ENCODE measurements at places on chromosomes 16 and 17.

- DNase-seq: no peak
Observed at GRCh38 chr17:77353684-77354419, 213.1 kb downstream of the SEC14L1 start.

GRCh38 chr17:17443173-17443572 is 33.6 kb upstream of the MED9 start:
- no peak for DNase-seq

DNA sequence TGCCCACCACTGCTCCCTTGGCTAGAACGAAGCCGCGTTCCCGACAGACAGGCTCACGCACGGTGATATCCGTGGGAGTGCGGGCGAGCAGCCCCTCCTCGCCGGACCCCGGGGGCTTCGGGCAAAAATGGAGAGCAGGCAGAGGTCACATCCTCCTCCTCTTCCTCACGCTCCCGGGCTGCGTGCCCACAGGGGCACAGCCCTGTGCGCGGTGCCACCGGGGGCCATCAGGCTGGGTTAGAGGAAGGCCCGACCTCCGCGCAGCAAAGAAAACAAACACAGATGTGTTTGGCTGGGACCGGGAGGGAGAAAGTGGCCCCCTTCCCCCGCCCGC is 519 bp upstream of the NTN1 start:
- DNase-seq: no peak

DNA sequence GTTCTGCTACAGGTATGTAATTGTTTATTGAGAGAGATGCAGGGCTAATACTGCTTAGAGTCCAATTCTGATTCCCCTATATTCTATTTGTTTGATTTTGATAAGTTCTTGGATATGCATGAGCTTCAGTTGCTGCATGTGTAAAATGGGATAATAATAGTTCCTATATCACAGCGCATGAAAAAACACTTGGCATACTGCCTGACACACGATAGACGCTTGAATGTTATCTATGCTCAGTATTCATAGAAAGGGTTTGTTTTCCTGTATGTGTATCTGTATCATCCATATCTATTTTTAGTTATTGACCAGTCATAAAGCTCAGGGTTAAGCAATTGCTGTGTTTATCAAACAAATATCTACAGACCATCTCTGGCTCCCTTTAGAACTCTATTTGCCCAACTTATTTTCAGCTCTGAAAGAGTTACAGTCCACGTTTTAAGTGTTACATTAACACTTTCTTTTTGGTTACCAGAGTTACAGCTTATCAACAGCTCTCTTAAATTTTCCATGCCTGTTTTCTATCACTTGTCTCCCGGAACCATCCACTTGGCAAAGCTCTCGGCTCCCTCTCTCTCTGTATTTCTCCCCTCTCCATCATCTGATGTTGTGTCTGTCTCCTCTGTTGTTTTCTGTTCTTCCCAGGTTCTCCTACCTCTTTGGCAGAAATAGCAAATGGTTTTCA is 334.8 kb downstream of the CBLN1 start:
- DNase-seq: no peak

DNA sequence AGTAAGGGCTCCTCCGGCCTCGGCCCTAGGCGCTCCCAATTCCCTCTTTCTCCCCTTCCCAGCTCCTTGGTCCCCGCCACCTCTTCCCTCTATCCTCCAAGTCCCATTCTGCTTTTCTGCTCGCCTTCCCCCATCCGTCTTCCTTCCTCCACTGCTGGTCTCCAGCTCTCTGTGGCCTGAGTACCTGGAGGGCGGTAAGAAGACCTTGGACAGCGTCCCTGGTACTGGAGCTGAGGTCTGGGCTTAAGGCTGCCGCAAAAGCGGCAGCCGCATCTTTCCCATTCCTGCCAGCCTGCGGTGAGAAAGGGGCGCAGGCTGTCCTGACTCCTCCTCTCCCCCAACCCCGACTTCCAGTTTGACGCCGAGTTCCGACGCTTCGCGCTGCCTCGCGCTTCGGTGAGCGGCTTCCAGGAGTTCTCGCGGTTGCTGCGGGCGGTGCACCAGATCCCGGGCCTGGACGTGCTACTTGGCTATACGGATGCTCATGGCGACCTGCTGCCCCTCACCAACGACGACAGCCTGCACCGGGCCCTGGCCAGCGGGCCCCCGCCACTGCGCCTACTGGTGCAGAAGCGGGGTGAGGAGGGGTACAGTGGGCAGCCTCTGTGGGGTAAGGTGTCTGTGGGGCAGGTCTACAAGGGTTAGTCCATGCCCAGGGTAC is 471 bp downstream of the PARD6A start:
- DNase-seq: no peak
